Mucosa of descending colon (tissue), 3 donors: ENCODE measurements at places on chromosomes 4 and X.

GRCh38 chr4:37837446-37837845 is 11.0 kb downstream of the PGM2 start:
- no peak for DNase-seq

DNA sequence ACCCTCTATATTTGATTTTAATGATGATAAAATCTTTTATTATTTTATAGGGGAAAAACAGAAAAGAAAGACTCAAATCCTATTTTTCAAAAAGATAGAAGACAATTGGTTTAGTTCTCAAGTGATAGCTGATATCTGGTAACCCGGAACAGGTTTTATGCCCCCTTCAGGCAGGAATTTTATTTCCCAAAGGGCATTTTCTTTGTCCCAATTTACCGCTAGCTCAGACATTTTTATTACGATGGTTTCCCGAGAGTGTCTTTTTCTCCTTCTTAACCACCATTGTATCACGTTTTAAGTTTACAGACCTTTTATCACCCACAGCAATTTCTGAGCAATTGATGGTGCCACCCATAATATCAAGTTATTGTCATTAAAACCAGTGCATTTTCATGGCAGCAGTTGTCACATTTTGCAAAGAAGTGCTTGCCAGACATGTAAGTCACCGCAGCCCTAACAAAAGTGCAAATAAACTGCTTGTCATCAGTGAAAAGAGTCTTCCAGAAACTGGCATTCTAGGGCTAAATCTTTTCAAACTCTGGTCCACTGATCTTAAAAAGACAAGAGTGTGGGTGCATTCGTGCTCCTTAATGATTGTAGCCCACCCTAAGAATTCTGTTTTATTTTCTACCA is 204.8 kb upstream of the VCX start:
- no peak for DNase-seq

GRCh38 chr4:111266937-111267336 is 644.1 kb upstream of the PITX2 start:
- DNase-seq: no peak

- peak; percentile 58 for DNase-seq
Measured at GRCh38 chrX:102712216-102712966, at the start of gene GPRASP2. TSS of gene GPRASP2 (plus strand) at chrX:102712448. CDS start at chrX:102714870, 2,422 bp downstream.

GRCh38 chr4:680551-680927 is 6.2 kb downstream of the MYL5 start:
- DNase-seq: peak; percentile 57

DNA sequence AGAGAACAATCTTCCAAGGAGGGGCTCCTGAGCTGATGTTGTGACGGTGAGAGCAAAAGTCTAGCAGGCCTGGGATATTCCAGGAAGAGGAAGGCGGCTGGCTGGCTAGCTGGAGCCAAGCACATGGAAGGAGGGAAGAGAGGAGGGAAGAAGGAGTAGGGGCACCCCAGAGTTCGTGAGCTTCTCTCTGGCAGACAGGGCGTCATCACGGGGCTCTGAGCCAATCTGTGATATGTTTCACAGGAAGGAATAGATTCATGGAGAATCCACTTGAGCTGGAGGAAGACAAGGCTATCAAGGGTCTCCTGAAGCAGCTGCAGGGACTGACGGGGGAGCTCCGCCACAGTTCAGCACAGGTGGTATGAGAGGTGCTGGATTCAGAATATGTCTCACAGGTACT is 73.6 kb downstream of the DHRSX start:
- DNase-seq: no peak

- no peak for DNase-seq
Measured at GRCh38 chrX:31845003-31845402, 773.2 kb upstream of the FTHL17 start.
